ENCODE measurements at places on chromosomes 16 and 17.
A peak's percentile ranks its signal among the peaks of the same experiment; 100 is the strongest.

- no peak for DNase-seq
Measured at GRCh38 chr16:19935694-19936093, 51.0 kb upstream of the GPRC5B start.

GRCh38 chr16:67999985-68000384 is 701 bp upstream of the DPEP2 start:
- no peak for DNase-seq

DNA sequence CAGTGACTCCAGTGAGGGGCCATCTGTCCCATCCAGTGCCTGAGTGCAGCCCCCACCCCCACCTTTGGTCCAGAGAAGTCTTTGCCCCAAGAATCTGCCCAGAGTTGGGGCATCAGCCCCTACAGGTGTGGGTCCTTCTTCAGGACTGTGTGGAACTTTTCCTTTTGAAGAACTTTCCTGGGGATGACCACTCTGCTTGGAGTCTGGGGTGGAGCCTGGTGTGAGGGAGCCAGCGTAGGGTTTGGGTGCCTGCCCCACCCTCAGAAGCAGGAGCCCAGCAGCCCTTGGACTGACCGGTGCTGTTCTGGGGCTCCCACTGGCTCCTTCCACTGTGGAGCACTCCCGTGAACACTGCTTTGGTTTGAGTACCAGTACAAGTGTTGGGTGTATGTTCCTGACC is 19.3 kb downstream of the MPRIP start:
- DNase-seq, result no peak

DNA sequence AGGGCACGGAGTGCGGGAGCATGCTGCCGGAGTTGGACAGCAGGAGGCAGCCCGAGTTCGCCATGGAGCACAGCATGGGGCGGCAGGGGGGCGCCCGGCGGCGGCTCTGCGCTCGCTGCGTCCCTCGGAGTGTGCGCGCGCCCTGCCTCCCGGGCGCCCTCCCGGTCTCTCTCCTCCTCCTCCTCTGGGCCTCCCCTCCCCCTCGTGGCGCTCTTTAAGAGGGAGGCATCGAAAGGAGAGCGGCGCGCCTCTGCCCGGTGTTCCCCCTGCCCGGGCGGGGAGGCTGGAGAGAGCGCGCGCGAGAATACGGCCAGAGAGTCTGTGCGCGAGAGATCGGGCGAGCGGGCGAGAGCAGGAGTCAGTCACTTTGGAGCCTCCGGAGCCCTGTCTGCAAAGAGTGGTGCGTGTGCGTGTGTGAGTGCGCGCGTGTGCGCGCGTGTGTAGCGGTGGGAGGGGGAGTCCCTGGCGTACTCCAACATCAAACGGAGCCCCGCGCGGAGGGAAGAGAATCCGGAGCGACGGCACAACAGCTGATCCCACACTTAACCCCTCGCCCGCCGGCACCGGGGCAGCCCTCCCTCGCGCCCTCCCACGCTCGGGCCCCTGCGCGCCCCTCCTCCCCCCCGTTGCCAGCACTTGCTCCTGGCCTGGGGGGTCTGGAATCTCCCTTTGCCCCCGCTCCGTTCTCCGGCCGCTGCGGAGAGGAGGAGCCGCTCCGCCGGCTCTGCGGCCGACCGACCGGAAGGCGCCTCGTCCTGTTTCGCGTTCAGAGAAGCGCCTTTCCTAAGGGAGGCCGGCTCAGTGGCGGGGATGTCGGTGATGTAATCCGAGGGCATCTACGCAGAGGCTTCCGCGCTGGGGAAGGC is 108.9 kb downstream of the ENGASE start:
- peak; percentile 55 for DNase-seq

GRCh38 chr16:27551036-27551435 is 1.1 kb downstream of the KATNIP start:
- DNase-seq, result no peak

DNA sequence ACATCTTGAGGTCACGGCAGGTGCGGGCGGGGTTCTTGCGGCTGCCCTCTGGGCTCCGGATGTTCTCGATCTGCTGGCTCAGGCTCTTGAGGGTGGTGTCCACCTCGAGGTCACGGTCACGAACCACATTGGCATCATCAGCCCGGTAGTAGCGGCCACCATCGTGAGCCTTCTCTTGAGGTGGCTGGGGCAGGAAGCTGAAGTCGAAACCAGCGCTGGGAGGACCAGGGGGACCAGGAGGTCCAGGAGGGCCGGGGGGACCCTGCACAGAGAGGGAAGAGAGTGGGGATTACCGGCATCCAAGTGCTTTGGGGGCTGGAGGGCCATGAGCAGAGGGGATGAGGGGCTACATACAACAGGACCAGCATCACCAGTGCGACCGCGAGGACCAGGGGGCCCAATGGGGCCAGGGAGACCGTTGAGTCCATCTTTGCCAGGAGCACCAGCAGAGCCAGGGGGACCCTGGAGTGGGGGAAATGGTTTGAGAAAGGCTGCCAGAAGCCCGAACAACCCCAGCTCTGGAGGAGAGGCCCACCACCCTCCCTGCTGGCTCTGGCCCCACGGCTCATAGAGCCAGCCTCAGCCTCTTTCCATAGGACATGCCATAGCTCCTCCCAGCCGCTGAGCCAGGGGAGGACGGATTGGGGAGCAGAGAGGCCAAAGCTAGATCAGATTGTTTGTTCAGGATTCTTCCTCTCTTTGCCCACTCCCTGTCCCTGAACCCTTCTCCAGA is 14.6 kb downstream of the COL1A1 start:
- DNase-seq, result no peak

- DNase-seq, result no peak
Measured at GRCh38 chr17:75842411-75842810, 1.8 kb downstream of the UNC13D start.

- no peak for DNase-seq
Measured at GRCh38 chr17:17661834-17662385, 19.3 kb upstream of the RAI1 start.

DNA sequence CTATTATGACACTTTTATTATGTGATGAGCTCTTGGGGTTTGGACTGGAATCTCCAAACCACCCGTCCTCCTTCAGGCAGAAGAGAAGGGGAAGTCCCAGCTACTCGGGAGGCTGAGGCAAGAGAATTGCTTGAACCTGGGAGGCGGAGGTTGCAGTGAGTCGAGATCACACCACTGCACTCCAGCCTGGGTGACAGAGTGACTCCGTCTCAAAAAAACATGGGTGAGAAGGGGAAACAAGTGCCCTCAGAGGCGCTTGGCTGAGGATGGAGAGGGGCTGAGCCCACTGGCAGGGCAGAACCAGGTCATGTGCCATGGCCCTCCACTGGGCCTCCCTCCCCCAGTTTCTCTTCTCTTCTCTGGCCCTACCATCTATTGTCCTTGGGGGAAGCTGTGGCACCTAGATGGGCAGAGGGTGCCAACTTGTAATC is 120.9 kb upstream of the SMURF2 start:
- DNase-seq, result no peak

- DNase-seq, result no peak
Measured at GRCh38 chr16:23131036-23131435, 18.2 kb downstream of the USP31 start.

Data from kidney capillary endothelial cell (primary cell).